Mesothelial cell of epicardium (in vitro differentiated cells): ENCODE measurements at places on chromosomes 1 and 21.

- DNase-seq = no peak
- peaks cover 5% of the 10 kb centered on the region for H3K36me3 ChIP-seq
- H3K4me3 ChIP-seq = no peak overlapping the region
- H3K27me3 ChIP-seq = no peaks in the 10 kb centered on the region
Measured at GRCh38 chr1:63626222-63626621, 33.0 kb downstream of the PGM1 start.

- no peak overlapping the region for H3K4me3 ChIP-seq
- H3K27ac ChIP-seq = no peak overlapping the region
- DNase-seq = no peak
- no peaks in the 10 kb centered on the region for H3K36me3 ChIP-seq
- H3K4me1 ChIP-seq = no peaks in the 10 kb centered on the region
- no peaks in the 10 kb centered on the region for H3K27me3 ChIP-seq
Measured at GRCh38 chr1:192749349-192749748, 59.5 kb upstream of the RGS2 start.

DNA sequence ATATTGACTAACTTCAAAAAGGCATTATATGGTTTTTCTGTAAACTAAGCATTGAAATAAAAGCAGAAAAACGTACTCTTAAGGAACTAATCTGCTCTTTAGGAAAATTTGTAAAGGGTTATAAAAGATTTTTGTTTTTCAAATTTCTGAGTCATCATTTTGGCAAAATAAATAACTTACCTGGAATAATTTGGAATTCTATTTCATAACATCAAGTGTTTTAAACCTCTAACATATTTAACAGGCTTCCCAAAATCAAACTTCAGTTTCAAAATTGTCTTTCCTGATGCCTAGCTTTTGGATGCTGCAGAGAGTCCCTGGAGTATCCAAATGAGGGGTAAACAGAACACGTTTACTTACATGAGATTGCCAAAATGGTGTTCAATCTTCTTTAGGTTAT, 108.5 kb downstream of the COP1 start:
- H3K36me3 ChIP-seq = peaks cover 42% of the 10 kb centered on the region
- H3K4me1 ChIP-seq = no peaks in the 10 kb centered on the region
- no peak overlapping the region for H3K4me3 ChIP-seq
- H3K27ac ChIP-seq = no peak overlapping the region
- DNase-seq = no peak
- H3K27me3 ChIP-seq = no peaks in the 10 kb centered on the region

- no peak overlapping the region for H3K27ac ChIP-seq
- no peak overlapping the region for H3K4me3 ChIP-seq
- no peak for DNase-seq
Measured at GRCh38 chr1:205091043-205091740, 6.9 kb upstream of the TMEM81 start.

GRCh38 chr1:201530741-201531531, 8.0 kb upstream of the NAV1 start:
- H3K4me3 ChIP-seq = no peak overlapping the region
- peak; percentile 83 for DNase-seq
- H3K27ac ChIP-seq = no peak overlapping the region
- no peaks in the 10 kb centered on the region for H3K36me3 ChIP-seq
- H3K4me1 ChIP-seq = peaks cover 21% of the 10 kb centered on the region

DNA sequence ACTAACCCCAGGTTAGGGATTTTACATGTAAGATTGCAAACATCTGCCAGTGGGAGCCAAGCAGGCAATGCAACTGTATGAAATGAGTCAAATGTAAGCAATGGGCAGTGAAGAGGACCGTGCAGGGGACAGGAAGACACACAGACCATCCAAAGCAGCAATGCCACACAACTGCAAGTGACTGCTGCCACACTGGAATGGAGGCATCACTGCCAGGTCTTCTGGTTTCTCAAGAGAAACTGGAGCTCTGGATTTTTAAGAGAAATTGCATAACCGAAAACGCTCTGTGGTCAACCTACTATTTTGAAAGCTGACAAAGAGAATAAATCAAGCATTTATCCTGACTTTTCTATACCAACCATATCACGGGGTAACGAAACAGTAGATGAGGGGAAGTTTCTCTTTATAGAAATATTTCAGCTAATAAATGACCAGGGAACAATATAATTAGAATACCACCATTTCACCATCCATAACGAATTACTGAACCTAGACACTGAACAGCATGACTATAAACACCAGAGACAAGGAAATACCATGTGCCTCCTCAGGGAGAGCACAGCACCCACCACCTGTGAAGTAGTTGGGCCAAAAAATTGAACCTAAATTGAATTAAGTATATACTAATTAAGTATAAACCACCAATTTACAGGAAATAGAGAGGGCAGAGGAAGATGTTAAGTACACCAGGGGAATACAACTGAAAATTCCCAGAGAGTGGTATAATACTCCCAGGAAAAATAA, 4.4 kb downstream of the AK2 start:
- H3K36me3 ChIP-seq = no peaks in the 10 kb centered on the region
- peaks cover 32% of the 10 kb centered on the region for H3K4me1 ChIP-seq
- no peaks in the 10 kb centered on the region for H3K27me3 ChIP-seq
- no peak overlapping the region for H3K27ac ChIP-seq
- no peak overlapping the region for H3K4me3 ChIP-seq
- no peak for DNase-seq

- no peaks in the 10 kb centered on the region for H3K4me1 ChIP-seq
- H3K27ac ChIP-seq = no peak overlapping the region
- peaks cover 6% of the 10 kb centered on the region for H3K27me3 ChIP-seq
- DNase-seq = no peak
- no peak overlapping the region for H3K4me3 ChIP-seq
- no peaks in the 10 kb centered on the region for H3K36me3 ChIP-seq
Measured at GRCh38 chr1:97989094-97989680, 68.4 kb upstream of the DPYD start.

GRCh38 chr1:239647964-239648632, 261.7 kb downstream of the CHRM3 start:
- H3K36me3 ChIP-seq = peaks cover 3% of the 10 kb centered on the region
- H3K27me3 ChIP-seq = no peaks in the 10 kb centered on the region
- DNase-seq = no peak
